Osteoblast (primary cell): ENCODE measurements at places on chromosomes 11 and 22. TPM values are rescaled to one million over a fixed set of nuclear protein-coding genes. Genes with fewer than 3 reads are reported as not detected.
A peak's percentile ranks its signal among the peaks of the same experiment; 100 is the strongest.

Gene LRRC10B
- total RNA-seq: under 0.01 TPM in 2 replicates

DNA sequence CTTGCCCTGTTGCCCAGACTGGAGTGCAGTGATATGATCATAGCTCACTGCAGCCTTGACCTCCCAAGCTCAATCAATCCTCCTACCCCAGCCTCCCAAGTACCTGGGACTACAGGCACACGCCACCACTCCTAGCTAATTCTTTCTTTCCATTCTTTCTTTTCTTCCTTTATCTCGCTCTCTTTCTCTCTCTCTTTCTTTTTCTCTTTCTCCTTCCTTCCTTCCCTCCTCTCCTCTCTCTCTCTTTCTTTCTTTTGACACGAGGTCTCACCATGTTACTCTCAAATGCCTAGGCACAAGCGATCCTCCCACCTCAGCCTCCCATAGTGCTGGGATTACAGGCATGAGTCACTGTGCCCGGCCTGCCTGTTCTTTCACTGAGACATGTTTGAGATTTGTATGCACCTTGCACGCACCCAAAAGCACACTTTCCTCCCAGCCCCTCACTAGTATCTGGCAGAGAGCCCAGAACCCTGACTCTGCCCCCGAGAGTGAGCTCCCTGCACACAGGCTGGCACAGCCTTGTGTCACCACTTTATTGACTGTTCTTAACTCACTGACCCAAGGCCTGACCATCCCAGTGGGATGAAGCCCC lies 56.8 kb downstream of the CD6 start:
- no peaks in the 10 kb centered on the region for H3K4me1 ChIP-seq
- DNase-seq: no peak
- H3K36me3 ChIP-seq: no peaks in the 10 kb centered on the region
- no peak overlapping the region for H3K4me3 ChIP-seq
- H3K27me3 ChIP-seq: peaks cover 6% of the 10 kb centered on the region
- H3K27ac ChIP-seq: no peak overlapping the region

DNA sequence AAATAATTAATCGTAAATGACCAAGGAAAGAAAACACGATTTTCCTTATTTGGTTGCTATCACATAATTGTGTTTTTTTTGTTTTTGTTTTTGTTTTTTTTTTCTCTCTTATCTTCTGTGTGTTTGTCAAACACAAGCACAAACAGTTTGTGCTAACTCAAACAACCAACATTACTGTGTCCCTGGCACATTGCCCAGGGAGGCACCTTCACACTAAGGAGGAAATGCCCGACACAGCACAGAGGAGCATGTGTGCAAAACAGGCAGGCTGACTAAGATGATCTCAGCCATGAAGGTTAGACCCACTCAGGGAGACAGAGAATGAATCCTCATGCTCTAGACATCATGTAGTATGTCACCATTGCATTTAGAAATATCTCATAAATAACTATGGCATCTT lies 130.1 kb downstream of the SOX6 start:
- H3K27ac ChIP-seq: no peak overlapping the region
- H3K36me3 ChIP-seq: no peaks in the 10 kb centered on the region
- H3K27me3 ChIP-seq: no peaks in the 10 kb centered on the region
- H3K4me1 ChIP-seq: no peaks in the 10 kb centered on the region
- DNase-seq: no peak

- peaks cover 5% of the 10 kb centered on the region for H3K36me3 ChIP-seq
- no peaks in the 10 kb centered on the region for H3K4me1 ChIP-seq
- DNase-seq: no peak
- no peak overlapping the region for H3K4me3 ChIP-seq
These were observed 34.9 kb upstream of the NFRKB start for GRCh38 chr11:129930296-129930695.

Gene ROM1
- total RNA-seq: 6.5 TPM in 2 replicates

DNA sequence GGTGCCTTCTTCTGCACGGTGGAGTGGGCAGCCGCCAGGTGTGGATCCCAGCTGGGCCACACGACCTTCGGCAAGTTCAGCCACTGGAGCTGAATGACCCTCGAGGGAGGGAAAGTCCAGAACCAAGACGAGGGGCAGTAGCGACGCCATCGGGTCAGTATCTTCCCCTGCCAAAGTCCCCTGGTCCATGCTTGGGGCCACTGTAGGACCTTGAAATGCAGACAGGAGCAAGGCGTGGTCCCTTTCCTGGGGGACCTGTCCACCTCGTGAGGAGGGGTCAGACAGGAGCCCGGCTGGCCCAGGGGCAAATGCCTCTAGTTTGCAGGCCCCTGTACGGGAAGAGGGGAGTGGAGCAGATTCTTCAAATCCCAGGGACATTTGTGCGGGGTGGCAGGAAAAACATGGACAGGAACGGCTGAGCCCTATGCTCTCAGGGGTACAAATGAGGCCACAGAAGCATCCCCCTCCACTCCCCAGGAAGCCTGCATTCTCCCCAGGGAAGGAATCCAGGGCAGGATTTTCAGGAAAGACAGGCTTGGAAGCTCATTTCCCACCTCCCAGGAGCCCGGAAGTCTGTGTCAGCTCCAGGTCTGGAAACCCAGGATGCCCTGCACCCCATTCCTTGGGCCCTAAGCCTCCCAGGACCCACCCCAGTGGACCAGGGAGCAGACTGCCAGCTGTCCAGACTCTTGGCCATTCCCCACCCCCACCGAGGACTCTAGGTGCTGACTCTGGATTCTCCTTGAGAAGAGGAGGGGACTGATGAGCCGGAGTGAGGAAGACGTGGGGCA lies 6.6 kb downstream of the SHANK2 start:
- peaks cover 9% of the 10 kb centered on the region for H3K27me3 ChIP-seq
- H3K4me3 ChIP-seq: no peak overlapping the region
- DNase-seq: no peak
- H3K4me1 ChIP-seq: peaks cover 10% of the 10 kb centered on the region
- no peak overlapping the region for H3K27ac ChIP-seq

DNA sequence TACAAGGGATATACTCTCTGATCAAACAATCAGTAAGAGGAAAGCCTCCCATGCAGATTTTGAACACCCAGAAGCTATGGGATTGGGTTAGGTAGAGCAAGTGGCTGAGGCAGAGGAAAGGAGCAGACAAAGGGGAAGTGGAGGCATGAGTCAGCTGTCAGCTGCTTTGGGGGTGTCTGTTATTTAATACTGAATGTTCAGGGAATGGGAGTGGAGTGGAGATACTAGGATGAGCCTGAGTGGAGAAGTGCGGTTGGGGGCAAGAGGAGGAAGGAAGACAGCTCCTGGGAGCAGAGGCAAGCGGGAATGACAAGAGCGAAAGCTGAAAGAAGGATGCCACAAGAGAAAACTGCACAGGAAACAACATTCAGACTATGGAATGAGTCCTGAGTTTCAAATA lies 22.7 kb upstream of the TMPRSS5 start:
- H3K4me1 ChIP-seq: peaks cover 32% of the 10 kb centered on the region
- no peak overlapping the region for H3K27ac ChIP-seq
- H3K27me3 ChIP-seq: no peaks in the 10 kb centered on the region
- H3K4me3 ChIP-seq: no peak overlapping the region
- peaks cover 6% of the 10 kb centered on the region for H3K36me3 ChIP-seq

DNA sequence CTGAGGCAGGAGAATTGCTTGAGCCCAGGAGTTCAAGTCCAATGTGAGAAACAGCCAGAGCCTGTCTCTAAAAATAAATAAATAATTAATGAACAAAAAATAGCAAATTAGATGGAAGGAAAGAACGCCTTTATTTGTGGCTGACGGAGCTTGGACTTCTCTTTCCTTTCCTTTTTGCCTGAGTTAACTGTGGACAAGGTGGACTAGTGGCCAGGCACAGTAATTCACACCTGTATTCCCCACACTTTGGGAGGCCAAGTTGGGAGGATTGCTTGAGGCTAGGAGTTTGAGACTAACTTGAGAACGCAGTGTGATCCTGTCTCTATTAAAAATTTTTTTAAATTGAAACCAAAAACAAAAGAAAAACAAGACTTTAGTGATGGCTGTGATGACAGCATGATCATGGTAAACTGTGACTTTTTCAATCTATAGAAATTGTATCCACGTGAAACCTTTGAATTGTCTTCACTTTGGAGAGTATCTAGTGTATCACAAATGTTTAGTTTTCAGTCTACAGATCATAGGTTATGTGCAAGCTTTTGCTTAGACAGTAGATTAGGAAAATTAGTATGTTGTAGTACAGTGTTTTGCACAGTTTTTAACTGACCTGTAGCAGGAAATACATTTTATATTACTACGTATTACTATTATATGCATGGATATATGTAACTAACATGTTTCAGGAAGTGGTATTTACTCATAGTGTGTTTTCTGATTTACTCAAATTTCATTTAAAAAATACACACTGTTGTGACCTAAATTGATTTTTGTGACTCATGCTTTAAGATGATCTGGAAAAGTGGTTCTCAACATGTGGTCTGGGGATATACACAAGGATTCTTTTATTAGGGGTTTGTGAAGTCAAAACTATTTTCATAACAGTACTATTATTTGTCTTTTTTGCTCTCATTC lies 42.1 kb downstream of the KDM2A start:
- H3K27me3 ChIP-seq: no peaks in the 10 kb centered on the region
- no peak overlapping the region for H3K4me3 ChIP-seq
- H3K27ac ChIP-seq: peak overlapping the region; percentile 49
- peaks cover 20% of the 10 kb centered on the region for H3K4me1 ChIP-seq
- DNase-seq: no peak
- peaks cover 3% of the 10 kb centered on the region for H3K36me3 ChIP-seq

DNA sequence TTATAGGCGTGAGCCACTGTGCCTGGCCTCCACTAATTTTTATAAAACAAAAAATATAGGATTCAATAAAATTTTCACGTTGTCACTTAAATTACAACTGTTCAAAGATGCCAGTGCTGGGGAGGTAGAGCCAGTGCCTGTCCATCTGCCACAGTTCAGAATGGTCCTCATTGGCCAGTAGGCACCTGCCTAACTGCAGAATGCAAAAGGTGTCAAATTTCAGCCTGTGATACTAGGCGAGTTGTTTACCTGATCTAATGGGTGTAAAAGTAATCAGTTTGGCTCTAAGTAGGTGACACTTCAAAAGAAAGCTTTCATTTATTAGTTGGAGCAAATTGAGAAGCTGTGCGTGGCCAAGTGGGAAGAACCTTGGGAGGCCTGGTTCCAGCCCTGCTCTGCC lies 2.4 kb downstream of the SMARCB1 start:
- H3K4me3 ChIP-seq: no peak overlapping the region
- peaks cover 27% of the 10 kb centered on the region for H3K36me3 ChIP-seq
- H3K4me1 ChIP-seq: peaks cover 34% of the 10 kb centered on the region

Gene ARHGAP1
- 88.3 and 100 TPM in 2 replicates for total RNA-seq

DNA sequence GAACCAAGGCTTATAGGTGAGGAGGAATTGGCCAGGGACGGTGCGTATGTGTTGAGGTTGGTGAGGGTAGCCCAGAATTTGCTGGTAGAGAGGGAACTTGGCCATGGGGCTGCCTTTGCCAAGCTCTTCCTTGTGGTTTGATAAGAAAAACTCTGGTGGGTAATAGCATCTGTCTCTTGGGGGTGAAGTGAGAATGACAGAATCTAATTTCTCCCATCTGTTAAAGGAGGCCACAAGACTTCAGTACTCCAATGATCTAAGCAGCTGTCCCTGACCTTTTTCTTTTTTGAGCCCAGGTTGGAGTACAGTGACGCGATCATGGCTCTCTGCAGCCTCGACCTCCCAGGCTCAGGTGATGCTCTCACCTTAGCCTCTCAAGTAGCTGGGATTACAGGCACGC lies 36.0 kb upstream of the PICK1 start:
- H3K36me3 ChIP-seq: no peaks in the 10 kb centered on the region
- peaks cover 7% of the 10 kb centered on the region for H3K4me1 ChIP-seq
- no peak for DNase-seq
- peaks cover 6% of the 10 kb centered on the region for H3K27me3 ChIP-seq

Gene BRSK2
- total RNA-seq: 0.36 TPM in 1 of 2 replicates, not detected in the other
